ENCODE measurements at places on chromosomes 13 and 19.

GRCh38 chr19:43826787-43827754, at the start of gene ZNF283:
Gene ZNF283, plus strand, starts transcription at chr19:43827321. Its CDS starts 6,184 bp downstream, at chr19:43833505.
- DNase-seq, result peak; percentile 52

GRCh38 chr19:41206456-41206855, 12.6 kb upstream of the AXL start:
- no peak for DNase-seq

DNA sequence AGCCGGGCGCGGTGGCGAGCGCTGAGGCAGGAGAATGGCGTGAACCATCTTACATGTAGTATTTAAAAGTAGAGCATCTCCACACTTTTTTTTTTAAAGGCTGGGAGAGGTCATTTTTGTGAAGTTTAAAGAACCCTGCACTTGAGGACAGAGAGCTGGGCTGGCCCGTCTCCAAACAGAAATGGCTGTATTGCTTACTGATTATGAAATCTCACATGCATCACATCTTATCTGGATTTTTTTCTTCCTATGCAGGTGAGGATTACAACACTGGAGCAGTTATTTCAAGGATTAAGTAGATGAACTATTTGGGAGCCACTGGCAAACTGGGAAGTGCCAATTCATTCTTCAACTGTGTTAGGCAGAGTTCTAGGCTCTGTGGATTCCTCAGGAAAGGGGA, 59.5 kb downstream of the TEX26 start:
- no peak for DNase-seq

GRCh38 chr13:30845297-30846214, 60.5 kb upstream of the MEDAG start:
- no peak for DNase-seq

DNA sequence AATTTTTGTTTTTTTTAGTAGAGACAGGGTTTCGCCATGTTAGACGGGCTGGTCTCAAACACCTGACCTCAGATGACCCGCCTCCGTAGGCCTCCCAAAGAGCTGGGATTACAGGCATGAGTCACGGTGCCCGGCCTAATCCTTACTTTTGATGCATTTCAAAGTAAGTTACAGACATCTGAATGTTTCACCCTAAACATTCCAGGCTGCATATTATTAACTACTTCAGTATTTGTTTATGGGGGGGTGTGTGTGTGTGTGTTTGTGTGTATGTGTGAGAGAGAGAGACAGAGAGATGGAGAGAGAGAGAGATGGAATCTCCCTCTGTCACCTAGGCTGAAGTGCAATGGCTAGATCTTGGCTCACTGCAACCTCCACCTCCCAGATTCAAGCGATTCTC, 13.1 kb downstream of the SULT2B1 start:
- no peak for DNase-seq

DNA sequence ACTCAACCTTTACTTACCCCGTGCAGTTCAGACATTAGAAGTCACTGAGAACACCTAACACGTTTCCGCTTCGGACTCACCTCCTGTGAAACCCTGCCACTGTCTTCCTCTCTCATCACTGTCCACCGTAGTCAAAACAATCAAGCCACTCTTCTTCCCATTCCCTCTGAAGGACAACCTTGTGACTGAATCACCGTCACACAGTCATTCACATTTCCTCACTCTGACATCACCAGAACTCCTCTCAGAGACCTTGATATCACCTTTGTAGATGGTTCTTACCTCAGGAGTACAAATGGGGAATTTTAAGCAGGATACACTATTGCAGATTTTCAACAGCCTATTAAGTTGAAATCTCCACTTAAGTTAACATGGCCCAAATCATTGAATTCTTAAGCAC, 1.3 kb upstream of the KBTBD6 start:
- DNase-seq, result no peak

- DNase-seq, result no peak
Measured at GRCh38 chr13:30829833-30830637, 76.0 kb upstream of the MEDAG start.

- no peak for DNase-seq
Measured at GRCh38 chr13:30734439-30734838, 904 bp upstream of the ALOX5AP start.

DNA sequence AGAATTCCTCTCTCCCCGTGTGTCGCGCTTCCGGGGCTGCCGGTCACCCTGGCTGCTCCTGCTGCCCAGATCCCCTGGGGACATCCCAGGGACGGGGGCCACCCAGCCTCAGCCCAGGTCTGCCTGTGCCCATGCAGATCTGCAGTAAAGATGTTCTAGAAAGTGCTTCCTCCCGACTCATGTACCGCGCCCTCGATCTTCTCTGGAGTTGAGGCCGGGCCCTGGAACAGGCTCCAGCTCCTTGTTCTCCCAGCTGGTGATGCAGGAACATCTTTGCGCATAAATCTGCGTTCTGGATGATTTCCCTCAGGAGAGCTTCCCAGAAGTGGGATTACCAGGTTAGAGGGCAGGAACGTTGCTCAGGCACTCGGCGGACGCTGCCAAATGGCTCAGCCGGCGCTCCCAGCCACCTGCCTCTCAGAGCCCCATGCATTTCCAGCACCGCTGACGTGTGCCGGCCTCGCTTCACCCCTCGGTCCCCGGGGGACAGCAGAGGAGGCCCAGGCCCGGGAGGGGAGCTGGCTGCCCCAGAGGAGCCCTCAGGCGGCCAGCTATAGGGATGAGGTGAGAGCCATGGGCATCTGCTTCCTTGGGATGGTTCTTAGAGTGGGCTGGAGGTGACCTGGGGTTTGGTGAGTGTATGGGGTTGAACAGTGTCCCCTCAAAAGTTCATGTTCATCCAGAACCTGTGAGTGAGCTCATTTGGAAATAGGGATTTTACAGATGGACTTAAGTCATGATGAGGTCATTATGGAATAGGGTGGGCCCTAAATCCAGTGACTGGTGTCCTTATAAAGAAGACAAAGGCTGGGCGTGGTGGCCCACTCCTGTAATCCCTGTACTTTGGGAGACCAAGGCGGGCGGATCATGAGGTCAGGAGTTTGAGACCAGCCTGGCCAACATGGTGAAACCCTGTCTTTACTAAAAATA, 42.6 kb downstream of the CRTC1 start:
- DNase-seq, result no peak

- no peak for DNase-seq
Measured at GRCh38 chr13:67036699-67037457, 193.3 kb downstream of the PCDH9 start.

DNA sequence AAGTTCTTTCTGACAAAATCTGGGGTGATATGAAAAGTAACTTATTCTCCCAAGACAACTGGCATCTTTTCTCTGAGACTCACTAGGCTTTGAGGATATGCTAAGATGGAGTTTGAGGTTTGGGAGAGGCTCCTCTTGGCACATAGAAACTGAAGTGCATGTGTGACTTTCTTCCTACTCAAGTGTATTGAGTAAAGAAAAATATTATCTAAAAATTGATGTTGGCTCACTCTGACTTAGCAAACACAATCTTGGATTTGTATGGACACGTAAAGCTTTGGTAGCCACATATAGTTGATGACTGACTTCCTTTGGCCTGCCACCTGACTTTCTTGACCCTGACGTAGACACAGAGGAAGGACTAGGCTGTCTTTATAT, 71.1 kb upstream of the KLF12 start:
- no peak for DNase-seq

DNA sequence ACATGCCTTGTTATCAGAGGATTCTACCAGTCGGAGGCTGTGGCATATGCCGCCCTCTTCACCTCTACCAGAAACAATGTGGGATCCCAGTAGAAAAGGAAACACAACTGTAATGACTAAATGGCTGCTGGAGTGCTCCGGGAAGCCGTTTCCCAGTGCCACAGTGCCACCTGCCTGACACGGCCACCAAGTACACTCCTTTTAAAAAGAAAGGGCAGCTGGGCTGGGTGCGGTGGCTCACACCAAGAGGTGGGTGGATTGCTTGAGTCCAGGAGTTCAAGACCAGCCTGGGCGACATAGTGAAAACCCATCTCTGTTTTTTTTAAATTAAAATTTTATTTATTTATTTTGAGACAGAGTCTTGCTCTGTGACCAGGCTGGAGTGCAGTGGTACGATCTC, 67.3 kb downstream of the TRPM4 start:
- no peak for DNase-seq
